Activated CD4-positive, alpha-beta T cell treated with anti-CD3 and anti-CD28 coated beads, Interleukin-2, amount 50 U/mL, for 4 hours (primary cell): ENCODE measurements at places on chromosomes 6 and 20.

DNA sequence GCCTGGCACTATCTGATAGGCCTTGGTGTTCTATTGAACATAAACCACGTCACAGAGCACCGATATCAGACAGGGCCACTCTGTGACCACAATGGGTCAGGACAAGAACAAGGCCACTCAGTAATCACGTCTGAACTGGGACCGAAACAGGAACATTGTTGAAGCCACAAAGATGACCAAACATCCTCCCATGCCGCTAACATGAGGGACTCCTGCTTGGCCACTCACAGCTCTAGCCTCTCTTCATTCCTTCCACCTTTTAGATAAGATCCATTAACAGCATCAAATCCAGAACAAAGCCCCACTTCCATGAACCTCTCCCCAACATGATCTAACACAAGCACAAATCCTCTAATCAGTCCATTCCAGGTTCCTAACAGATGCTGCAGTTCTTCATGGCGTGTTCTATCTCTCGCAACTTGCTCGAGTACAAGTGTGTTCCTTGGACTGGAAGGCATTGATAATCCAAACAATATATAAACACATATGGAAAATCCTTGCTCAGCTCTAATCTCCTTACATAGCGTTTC, 7.4 kb downstream of the SIRT5 start:
- DNase-seq: no peak

- DNase-seq: no peak
Observed at GRCh38 chr6:56406276-56407269, 159.2 kb upstream of the COL21A1 start.

- no peak for DNase-seq
Observed at GRCh38 chr6:70527071-70527737, 39.5 kb upstream of the SDHAF4 start.

- DNase-seq: no peak
Observed at GRCh38 chr6:50724381-50725124, 11.2 kb downstream of the TFAP2D start.

DNA sequence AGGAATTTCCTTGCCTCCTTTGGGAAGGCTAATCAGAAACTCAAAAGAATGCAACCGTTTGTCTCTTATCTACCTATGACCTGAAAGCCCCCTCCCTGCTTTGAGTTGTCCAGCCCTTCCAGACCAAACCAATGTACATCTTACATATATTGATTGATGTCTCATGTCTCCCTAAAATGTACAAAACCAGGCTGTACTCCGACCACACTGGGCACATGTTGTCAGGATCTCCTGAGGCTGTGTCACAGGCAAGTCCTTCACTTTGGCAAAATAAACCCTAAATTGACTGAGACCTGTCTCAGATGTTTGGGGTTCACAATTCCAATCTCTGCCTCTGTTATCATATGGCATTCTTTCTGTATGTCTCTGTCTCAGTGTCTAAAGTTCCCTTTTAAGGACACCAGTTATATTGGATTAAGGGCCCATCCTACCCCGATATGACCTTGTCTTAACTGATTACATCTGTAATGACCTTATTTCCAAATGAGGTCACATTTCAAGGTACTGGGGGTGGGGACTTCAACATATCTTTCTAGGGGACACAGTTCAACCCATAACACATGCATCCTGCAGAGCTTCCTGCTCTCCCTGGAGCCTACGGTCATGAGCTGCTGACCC, 513.5 kb upstream of the JARID2 start:
- no peak for DNase-seq
